ENCODE measurements at places on chromosomes 13 and 19.

DNA sequence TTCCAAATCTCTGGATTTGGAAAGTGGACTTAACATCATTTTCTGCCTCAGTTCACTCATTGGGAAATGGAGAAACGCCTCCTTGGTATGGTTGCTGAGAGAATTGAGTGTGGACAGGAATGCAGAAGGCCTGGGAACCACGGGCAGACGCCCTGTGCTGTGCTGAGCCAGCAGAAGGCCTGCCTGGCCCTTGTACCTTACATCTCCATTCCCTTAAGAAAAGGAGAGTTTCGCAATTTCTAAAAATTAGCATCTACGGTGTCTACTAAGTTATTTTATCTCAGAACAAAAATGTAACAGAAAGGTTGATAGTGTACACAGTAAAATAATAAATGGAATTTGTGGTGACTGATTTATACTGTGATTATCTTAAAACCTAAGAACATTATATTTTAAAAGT lies 78.7 kb downstream of the IPO5 start:
- no peak for DNase-seq

DNA sequence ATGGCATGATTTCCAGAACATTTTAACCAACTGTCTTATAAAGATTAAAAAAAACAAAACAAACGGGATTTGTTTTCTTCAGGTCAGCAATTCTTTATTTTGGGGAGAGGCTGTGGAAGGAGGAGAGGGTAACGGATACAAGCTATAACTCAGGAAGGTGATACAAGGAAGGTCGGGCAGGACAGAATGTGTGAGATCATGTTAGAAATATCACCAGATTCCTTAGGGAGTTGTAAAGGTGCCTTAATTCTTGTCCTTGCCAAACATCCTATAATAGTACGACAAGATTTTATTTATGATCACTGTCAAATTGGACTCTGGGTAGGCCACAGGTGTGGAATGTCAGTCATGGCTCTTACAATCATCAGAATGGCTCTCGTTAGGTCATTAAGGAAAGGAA lies 503.1 kb downstream of the DIAPH3 start:
- DNase-seq: no peak

- peak; percentile 70 for DNase-seq
Measured at GRCh38 chr19:15222738-15223648, 9.3 kb downstream of the EPHX3 start.

- no peak for DNase-seq
Measured at GRCh38 chr13:108037348-108037747, 178.0 kb downstream of the LIG4 start.

GRCh38 chr19:41330946-41331678 lies 21.1 kb downstream of the CCDC97 start:
- DNase-seq: no peak

GRCh38 chr13:78152415-78152814 lies 233.8 kb upstream of the EDNRB start:
- no peak for DNase-seq

DNA sequence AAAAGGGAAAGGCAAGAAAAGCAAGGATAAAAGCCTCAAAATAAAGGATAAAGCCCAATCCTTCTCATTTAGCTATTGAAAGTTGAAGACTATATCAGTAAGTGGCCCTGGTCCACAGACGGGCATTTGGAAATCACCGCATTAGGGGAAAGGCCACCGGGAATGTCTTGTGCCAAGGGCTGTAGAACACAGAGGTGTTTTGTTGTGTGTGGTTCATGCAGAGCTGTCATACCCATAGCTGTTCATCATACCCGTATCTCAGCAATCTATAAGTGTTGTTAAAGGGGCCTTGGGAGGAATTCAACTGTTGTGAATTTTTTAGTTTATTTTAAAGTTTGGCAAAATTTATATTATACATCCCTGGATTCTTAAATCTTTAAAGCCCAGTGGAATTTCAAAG lies 33.0 kb downstream of the DLEU7 start:
- no peak for DNase-seq

DNA sequence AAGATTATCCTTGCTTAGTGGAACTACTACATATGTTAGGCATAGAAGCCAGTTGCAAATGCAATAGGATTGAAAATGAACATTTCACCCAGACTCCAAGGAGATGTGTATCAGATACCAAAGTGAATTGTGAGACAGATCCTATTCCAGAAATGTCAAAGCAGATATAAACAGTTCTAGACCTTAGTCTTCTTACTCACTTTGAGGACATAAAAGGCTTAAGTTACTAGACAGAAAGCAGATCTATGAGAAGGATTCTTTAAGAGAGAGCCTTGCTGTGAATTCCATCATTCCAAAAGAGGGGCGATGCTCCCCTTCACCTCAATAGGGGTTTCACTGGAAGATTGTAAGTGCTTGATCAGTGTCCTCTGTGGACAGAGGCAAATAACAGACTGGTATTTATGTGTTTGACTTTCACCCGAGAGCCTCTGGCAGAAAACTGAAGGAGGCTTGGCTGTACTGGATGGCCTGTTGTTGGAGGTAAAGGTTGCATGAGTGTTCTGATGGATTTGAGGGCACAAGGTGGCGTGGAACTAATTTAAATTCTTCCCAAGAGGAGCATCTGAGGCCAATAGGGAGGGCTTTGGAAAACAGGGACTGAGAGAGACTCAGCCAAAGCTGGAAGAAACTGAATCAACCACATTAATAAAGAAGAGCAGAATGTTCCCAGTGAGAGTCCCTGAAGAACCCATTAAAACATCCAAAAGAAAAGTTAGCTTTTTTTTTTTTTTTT lies 194.8 kb downstream of the DCLK1 start:
- DNase-seq: no peak

- no peak for DNase-seq
Measured at GRCh38 chr13:28408235-28408848, 86.6 kb downstream of the FLT1 start.

GRCh38 chr19:58518256-58519086 lies 1.1 kb downstream of the ZBTB45 start:
- DNase-seq: no peak

DNA sequence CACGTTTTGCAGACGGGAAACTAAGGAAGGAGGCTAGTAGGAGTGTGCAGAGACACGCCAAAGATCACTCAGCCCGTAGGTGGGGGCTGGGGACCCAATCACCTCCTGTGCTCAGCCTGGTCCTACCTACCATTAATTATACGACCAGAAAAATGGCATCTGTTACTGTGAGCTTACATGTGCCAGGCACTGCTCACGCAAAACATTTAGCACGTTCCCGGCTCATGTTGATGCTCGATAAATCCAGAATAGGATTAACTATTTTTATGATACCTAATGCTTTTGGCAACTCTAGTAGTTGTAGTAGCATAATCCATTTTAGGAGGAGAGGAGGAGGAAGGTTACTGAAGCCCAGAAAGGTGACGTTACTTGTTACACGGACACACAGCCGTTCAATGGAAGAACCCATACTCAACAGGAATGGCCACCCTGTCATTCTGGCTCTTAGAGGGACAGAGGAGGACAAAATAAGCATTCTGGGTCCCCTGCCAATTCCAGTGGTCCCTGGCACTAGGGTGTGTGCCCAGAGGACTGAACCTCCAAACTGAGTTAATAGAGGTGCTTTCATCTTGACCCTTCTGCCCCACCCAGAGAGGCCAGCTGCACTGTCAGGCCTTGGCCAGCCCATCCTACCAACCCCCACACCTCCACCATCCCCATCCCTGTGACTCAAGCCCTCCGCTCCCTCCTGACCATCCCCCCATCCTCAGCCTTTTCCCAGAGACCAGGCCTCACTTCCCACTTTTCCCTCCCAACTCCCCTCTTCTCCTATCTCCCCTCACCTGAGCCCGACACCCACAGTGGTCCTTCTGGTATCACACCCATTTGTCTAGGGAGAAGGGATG lies 5.0 kb upstream of the EML2 start:
- no peak for DNase-seq

GRCh38 chr13:106139377-106139776 lies 396.1 kb downstream of the EFNB2 start:
- DNase-seq: no peak

DNA sequence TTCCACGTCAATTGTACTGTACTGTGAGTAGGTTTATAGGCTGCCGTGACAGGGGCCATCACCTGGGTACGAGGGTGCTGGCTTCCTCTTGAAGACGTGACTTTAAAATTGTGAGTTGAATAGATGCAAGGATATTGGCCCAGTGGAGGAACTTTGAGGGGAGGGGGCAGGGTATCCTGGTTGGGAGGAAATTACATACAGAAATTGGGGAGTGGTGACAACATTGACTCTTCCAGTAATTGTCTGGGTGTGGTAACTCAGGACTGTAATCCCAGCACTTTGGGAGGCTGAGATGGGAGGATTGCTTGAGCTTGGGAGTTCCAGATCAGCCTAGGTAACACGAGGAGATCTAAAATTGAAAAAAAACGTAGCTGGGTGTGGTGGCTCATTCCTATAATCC lies 30.4 kb downstream of the DPRX start:
- no peak for DNase-seq

DNA sequence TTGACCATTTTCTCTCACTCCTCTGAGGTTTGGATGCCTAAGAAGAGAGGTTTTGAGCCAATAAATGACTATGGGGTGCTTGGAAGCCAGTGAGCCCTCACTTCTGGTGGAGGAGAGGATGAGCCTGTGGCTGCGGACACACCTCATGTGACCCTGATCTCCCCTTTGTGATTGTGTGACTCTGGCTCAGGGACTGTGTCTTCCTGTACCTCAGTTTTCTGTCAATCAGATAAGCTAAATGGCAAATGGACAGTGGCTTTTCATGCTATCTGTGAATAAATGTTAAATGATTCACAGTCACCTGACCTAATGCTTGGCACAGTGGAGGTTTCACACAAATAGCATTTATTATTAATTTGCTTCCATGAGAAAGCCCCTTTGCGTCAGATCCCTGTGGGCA lies 2.7 kb downstream of the PSG8 start:
- DNase-seq: no peak

DNA sequence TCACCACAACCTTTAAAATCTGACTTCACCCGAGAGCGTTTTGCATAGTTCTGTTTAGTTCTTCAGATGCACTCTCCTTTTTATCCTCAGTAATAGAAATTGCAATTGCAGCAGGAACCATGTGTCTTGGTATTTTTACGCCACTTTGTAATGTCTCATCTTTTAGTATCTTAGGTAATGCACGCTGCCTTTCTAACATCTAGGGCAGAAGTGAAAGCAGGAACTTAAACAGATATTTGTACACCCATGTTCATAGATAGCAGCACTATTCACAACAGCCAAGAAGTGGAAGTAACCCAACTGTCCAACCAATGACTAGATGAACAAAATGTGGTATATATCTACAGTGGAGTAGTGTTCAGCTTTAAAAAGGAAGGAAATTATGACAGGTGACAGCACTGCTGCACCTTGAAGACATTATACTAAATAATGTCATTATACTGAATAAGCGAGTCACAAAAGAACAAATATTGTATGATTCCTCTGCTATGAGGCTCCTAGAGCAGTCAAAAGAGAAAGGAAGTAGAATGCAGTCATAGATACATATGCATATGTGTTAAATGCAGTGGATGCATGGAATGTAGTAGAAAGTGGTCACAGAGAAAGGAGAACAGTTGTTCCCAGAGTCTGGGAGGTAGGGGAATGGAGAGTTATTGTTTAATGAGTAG lies 105.9 kb upstream of the GJB6 start:
- DNase-seq: no peak

Data from CD4-positive, alpha-beta T cell treated with Interleukin-6 at 100 ng/mL for 8 hours (primary cell).